ENCODE measurements at places on chromosomes 12 and 14. TPM values are rescaled to one million over a fixed set of nuclear protein-coding genes. Genes with fewer than 3 reads are reported as not detected.
A peak's percentile ranks its signal among the peaks of the same experiment; 100 is the strongest.

OTOGL gene
- not detected for total RNA-seq

OVCH1 gene
- total RNA-seq, result 0.27 TPM

TAC3 gene
- not detected for total RNA-seq

C14orf119 gene
- total RNA-seq, result 37.1 TPM

BCL2L14 gene
- 0.81 TPM for total RNA-seq

SIX4 gene
- 5.8 TPM for total RNA-seq

GRCh38 chr12:11960646-11961045 lies 110.1 kb upstream of the BCL2L14 start:
- no peak for DNase-seq
- H3K4me1 ChIP-seq, result peaks cover 5% of the 10 kb centered on the region
- H3K27me3 ChIP-seq, result no peaks in the 10 kb centered on the region
- no peak overlapping the region for H3K4me3 ChIP-seq
- no peak overlapping the region for H3K27ac ChIP-seq

- peak; percentile 89 for DNase-seq
- no peaks in the 10 kb centered on the region for H3K36me3 ChIP-seq
- no peak overlapping the region for H3K4me3 ChIP-seq
These were observed 34.5 kb downstream of the FBRSL1 start for GRCh38 chr12:132524405-132524804.

- no peaks in the 10 kb centered on the region for H3K36me3 ChIP-seq
- no peak for DNase-seq
- H3K27me3 ChIP-seq, result no peaks in the 10 kb centered on the region
- no peak overlapping the region for H3K4me3 ChIP-seq
- no peaks in the 10 kb centered on the region for H3K4me1 ChIP-seq
These were observed 291.4 kb upstream of the OR4E1 start for GRCh38 chr14:21965042-21965441.

DNA sequence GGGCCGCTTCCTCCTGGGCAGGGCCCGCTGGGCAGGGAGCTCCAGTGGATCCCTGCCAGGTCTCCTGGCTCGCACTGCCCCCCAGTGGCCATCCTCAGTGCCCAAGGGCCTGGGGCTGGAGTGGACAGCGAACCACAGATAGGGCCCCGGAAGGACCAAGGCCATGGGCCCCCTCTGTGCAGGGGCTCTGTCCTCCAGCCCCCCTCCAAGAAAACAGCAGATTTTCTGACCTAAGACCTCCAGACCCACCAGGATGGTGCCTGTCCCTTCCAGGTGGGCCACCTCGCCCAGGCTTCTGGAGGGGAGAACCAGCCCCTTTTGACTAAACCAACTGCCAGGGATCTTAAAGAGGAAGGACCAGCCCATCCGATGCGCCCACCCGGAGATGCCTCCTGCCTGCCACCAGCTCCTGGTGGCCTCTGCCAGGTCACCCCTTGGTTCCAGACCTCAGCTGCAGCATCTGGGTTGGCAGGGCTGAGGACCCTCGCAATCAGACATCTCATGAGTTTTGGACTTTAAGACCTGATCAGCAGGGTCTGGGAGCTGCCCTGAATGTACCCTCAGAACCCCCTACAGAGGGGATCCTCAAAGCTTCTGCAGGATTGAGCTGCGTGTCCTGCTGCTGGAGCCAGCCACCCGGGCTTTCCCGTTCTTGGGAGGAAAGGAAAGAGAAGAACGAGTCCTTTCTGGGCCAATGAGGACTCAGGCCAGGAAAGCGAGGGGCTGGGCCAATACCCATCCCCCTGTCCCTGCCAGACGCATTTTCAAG lies 325.8 kb upstream of the DIO3 start:
- H3K27ac ChIP-seq, result no peak overlapping the region
- H3K27me3 ChIP-seq, result no peaks in the 10 kb centered on the region
- H3K36me3 ChIP-seq, result no peaks in the 10 kb centered on the region
- no peak overlapping the region for H3K4me3 ChIP-seq
- DNase-seq, result peak; percentile 69

DNA sequence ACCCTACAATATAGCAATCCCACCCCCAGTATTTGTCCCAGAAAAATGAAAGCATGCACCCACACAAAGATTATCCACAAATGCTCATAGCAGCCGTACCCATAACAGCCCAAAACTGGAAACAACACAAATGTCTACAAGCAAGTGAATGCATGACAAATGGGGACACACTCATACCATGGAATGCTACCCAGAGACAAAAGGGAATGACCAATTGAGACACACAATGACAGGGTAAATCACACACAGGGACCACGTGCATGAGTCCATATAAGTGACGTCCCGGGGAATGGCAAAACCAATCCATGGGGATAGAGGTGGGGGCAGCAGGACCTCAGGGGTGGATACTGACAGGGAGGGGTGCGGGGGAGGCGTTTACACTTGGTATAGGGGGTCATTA lies 33.4 kb downstream of the SCARB1 start:
- no peak overlapping the region for H3K27ac ChIP-seq
- peaks cover 20% of the 10 kb centered on the region for H3K4me1 ChIP-seq
- H3K4me3 ChIP-seq, result no peak overlapping the region
- DNase-seq, result no peak

- no peak overlapping the region for H3K27ac ChIP-seq
- no peaks in the 10 kb centered on the region for H3K36me3 ChIP-seq
- no peaks in the 10 kb centered on the region for H3K27me3 ChIP-seq
- no peak for DNase-seq
- no peaks in the 10 kb centered on the region for H3K4me1 ChIP-seq
- H3K4me3 ChIP-seq, result no peak overlapping the region
These were observed 86.5 kb downstream of the SRGAP1 start for GRCh38 chr12:63930971-63931370.

DNA sequence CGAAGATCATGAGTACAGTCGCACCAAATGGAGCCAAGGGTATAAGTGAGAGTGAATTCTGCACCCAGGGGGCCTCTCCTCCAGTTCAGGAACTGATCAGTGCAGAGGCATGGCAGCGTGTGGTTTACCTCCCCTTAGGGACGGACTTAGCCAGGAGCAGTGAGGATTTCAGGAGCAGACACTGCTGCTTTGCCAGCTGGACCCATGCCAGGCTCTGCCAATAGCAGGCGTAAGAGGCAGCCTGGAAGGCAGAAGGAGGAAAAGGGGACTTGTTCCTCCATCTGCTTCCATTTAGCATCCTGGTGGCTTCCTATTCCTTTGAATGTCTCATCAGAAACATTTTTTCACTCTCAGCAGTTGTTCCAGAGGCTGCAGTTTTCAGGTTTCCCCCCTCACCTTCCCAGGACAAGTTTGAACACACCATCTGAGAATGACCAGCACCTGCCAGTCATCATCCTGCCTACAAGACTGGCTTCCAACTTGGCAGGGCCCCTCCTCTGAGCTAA lies 137.0 kb upstream of the LMNTD1 start:
- H3K4me1 ChIP-seq, result peaks cover 20% of the 10 kb centered on the region
- no peaks in the 10 kb centered on the region for H3K36me3 ChIP-seq
- H3K27me3 ChIP-seq, result no peaks in the 10 kb centered on the region
- H3K27ac ChIP-seq, result peak overlapping the region; percentile 12
- peak; percentile 92 for DNase-seq

GRCh38 chr12:127861406-127861805 lies 405.6 kb upstream of the TMEM132C start:
- H3K36me3 ChIP-seq, result no peaks in the 10 kb centered on the region
- H3K4me1 ChIP-seq, result peaks cover 12% of the 10 kb centered on the region
- H3K27ac ChIP-seq, result no peak overlapping the region
- no peaks in the 10 kb centered on the region for H3K27me3 ChIP-seq

DNA sequence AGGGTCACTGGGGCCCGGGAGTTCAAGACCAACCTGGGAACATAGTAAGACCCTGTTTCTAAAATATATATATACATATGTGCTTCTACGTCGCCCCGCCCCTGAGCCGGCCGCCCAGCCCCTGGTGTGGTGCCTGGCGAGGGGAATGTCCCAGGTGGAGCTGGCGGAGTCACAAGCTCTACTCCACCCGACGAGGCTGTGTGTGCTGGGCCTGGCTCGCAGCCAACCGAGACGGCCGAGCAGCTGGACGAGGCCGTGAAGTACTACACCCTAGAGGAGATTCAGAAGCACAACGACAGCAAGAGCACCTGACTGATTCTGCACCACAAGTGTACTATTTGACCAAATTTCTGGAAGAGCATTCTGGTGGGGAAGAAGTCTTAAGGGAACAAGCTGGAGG lies 22.1 kb upstream of the ITPK1 start:
- peak; percentile 89 for DNase-seq
- H3K27ac ChIP-seq, result no peak overlapping the region
- no peaks in the 10 kb centered on the region for H3K36me3 ChIP-seq
- no peak overlapping the region for H3K4me3 ChIP-seq
- peaks cover 9% of the 10 kb centered on the region for H3K4me1 ChIP-seq

GRCh38 chr14:90467501-90467900 lies 70.7 kb downstream of the CALM1 start:
- no peak for DNase-seq
- H3K27ac ChIP-seq, result no peak overlapping the region
- H3K27me3 ChIP-seq, result no peaks in the 10 kb centered on the region
- H3K4me1 ChIP-seq, result no peaks in the 10 kb centered on the region

DNA sequence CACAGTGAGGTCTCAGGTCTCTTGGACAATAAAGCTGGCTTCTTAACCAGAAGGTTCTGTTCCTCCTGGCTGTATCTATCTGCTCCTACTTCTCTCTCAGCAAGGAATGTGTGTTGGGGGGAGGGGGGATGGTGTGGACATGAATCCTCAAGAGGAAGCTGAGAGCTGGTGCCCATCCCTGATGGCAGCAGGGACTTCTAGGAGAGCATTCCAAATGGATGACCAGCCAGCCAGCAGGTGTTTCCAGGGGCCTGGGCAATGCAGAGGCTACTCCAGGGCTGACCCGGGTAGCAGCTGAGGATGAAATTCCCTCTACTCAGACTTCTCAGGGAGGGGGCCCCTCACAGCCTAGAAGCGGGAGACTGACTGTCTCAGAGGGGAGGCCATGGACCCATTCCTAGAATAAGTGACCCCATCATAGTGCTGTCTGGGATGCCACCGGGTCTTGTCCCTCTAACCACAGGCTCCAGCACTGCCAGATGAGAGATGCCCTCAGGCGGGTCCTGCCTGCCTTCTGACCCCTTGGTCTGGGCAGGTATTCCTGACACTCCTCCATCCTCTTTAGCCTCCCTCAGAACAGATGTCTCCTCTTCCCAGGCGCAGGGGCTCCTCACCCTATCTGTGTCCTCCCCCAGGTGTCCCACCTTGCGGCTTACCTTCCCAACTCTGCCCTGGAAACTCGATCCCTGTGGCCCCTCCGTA lies 1.2 kb downstream of the RAB15 start:
- no peaks in the 10 kb centered on the region for H3K27me3 ChIP-seq
- DNase-seq, result no peak
- no peak overlapping the region for H3K4me3 ChIP-seq
- H3K36me3 ChIP-seq, result no peaks in the 10 kb centered on the region
- no peak overlapping the region for H3K27ac ChIP-seq
- H3K4me1 ChIP-seq, result peaks cover 19% of the 10 kb centered on the region
